Fibroblast of villous mesenchyme (primary cell): ENCODE measurements at places on chromosomes 3 and 15. TPM values are rescaled to one million over a fixed set of nuclear protein-coding genes. Genes with fewer than 3 reads are reported as not detected.

GRCh38 chr3:108416111-108416869 is 94.1 kb downstream of the MYH15 start:
- DNase-seq = no peak

GRCh38 chr3:196458063-196458462 is 25.8 kb upstream of the UBXN7 start:
- no peak for DNase-seq

ADGRG7 gene
- total RNA-seq = not detected in 2 replicates

- peak; percentile 15 for DNase-seq
Measured at GRCh38 chr3:124923833-124924232, 10.7 kb downstream of the MUC13 start.

DUOXA2 gene
- not detected in 2 replicates for total RNA-seq

GRCh38 chr3:187848401-187848800 is 103.1 kb upstream of the BCL6 start:
- no peak for DNase-seq

DNA sequence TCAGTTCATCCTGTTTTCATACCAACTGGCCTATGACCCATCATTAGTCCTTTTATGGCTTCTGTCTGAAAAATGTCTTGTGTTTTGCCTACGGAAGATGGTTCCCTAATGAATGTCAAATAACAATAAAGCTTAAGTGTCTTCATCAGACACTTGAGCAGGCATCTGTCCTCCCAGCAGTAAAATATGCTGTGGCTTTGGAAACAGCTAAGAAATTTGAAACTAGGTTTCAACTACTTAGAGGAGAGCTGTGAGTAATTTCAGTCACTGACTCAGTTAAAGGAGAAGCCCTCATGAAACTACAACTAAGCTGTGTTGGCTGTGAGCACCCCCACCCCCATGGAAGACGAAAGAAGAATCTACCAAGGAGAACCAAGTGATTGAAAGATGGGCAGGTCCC is 409.4 kb upstream of the PPP2R3A start:
- DNase-seq = no peak

GRCh38 chr3:46200790-46201189 is 7.3 kb downstream of the CCR1 start:
- no peak for DNase-seq

DNA sequence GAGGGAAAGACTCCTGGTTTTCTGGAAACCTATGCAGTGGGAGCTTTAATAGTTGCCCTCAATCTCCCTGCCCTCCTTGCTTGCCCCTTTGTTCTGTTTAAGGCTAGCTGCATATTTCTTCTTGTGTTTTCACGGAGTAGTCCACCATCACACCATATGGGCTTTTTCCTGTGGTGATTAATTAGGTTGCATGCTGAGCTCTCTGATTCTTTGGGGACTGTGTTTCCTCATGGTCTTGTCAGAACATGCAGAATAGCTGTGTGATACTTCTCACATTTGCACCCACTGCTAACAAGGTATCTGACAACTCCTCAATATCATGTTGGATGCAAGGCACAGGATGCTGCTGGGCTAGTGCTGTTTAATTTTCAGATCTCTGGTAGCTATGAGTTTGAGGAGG is 139.6 kb downstream of the PTPRG start:
- no peak for DNase-seq

ITIH3 gene
- total RNA-seq = 1.6 and 8.2 TPM in 2 replicates

SLC28A1 gene
- not detected in 2 replicates for total RNA-seq

DNA sequence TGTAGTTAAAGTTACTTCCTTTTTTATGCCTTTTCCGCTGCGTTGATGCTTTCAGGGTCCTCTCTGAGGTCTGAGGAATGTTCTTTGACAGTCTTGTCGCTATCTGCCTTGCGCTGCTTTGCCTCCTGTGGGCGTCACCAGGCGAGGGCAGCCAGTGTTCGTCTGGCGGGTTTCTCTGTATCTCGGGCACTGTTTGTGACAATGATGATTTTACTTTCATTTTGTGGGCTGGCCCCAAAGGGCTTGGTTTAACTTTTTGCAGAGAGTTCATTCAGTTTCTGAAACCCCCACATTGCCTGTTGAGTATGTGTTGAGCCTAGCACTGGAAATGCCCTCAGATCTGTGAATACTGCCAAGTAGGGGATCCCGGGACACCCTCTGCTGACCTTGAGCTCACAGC is 24.6 kb upstream of the SACM1L start:
- DNase-seq = peak; percentile 50

GRCh38 chr3:13513051-13513912 is 33.2 kb downstream of the HDAC11 start:
- DNase-seq = peak; percentile 76

GLDN gene
- 0.32 and 0.43 TPM in 2 replicates for total RNA-seq

DNA sequence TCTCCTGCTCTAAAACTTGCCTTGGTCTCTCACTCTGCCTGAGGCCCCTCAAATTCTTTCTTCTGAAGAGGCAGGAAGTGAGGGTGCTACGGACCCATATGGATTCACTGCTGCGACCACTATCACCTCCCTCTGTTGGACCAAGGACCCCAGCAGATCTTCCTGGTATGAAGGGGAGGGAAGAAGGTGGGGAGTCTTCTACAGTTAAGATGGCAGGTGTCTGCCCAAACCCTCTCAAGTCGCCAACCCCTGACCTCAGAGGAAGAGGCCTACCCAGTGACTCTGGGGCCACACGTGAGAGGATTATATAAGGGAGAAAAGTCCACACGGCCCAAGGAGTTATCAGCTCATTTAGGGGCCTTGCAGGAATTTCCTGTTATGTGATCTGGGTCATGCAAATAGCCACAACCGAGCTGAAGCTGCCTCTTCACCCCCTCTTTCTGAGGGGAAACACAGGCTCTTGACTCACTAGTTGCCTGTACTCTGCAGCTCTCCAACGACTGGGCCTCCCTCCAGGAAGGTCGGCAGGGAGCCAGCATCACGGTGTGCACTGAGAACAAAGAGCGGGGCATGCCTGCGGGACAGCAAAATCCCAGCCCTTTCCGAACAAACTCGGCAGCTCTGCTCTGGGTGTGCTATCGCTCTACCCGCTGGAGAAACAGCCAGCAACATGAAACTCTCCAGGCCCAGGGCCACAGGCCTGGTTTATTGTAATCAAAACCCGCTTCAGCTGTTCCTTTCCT is 116.0 kb downstream of the XXYLT1 start:
- peak; percentile 92 for DNase-seq

- peak; percentile 79 for DNase-seq
Measured at GRCh38 chr3:71127052-71127831, 456.3 kb downstream of the FOXP1 start.

GRCh38 chr15:64490598-64491259 is 30.4 kb downstream of the ZNF609 start:
- DNase-seq = peak; percentile 48

ARF4 gene
- 365 and 531 TPM in 2 replicates for total RNA-seq

NME9 gene
- total RNA-seq = under 0.01 TPM in 1 of 2 replicates, not detected in the other

SMARCC1 gene
- total RNA-seq = 44.9 and 45.1 TPM in 2 replicates

SH2D7 gene
- not detected in 2 replicates for total RNA-seq

- DNase-seq = peak; percentile 78
Measured at GRCh38 chr3:52190294-52191074, 7.5 kb upstream of the ALAS1 start.

DNA sequence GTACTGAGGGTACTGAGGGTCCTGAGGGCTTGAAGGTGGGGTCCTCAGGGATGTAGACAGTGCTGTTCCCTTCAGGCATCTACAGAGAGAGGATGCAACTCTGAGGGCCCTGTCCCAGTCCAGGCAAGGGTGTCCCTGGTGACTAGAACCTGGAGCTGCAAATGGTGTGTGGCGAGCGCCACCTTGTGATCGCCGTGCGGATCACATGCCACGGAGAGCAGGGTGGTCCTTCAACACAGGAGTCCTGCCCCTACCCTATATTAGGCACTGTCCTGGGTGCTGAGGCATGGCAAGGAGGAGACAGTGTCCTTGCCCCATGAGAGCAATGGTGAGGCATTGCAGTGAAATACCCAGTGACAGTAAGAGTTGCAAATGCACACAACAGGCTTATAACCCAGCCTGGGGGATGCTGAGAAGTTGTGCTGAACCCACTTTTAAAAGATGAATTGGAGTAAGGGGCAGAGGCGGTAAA is 23.6 kb downstream of the RHCG start:
- DNase-seq = peak; percentile 54

DNA sequence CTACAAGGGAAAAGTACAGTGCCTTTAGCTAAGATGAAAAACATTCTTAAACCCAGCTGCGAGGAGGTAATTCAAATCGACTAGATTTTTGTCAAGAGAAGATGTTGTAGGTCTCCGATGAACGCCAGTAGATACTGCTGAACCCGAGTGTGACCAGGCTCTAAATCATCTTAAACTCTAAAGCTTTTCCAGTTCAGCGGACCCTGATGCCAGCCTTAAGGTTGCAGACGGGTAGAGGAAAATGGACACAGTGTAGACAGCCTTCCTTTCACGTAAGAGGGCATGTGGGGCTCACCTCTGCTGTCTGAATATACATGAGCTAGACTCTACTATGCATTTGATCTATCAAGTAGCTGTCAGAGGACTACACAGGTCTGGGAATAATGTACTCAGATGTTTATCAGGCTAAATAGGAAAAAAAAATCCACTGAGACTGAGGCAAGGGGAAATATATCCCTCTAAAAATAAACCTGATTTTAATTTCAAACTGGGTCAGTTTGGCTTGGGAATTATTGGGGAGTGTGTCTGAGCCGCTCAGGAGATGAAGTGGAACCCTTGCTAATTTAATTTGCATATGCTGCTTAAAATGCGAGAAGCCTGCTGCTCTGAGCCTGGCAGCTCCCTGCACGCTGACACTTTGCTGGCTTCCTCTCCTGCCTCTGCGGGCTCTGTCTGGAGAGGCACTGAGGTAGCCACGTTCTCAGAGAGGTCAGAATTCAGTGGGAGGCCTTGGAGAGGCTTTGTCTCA is 151.9 kb downstream of the CADPS start:
- DNase-seq = no peak

GRCh38 chr3:85316252-85316651 is 357.5 kb downstream of the CADM2 start:
- no peak for DNase-seq

DNA sequence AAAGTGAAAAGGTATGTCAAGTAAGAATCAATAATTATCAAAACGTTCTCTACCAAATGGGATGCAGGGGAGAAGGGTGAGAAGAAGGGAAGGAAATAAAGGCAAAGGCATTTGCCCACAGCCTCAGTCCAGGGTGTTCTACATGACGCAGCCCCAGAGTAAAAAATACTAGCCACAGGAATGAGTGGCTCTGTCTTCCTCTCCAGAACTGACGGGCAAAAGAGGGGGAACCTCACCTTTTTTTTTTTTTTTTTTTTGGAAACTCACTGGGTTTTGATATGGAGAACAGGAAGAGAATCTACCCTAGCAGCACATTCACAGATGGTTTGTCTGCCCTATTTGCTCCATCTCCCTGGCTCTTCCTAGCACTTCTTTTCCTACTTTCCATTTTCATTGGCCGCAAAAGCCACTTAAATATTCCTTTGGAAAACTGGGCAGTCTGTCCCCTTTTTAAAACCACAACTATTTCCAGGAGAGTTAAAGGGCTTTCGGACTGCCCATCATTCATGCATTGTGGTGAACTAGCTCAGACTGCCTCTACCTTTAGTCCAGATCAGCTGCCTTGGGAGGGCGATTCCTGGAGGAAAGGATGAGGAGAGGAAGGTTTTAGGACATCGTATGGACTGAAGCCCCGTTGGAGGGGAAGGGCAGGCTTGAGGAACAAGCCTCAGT is 28.2 kb downstream of the B3GNT5 start:
- no peak for DNase-seq

ASB14 gene
- not detected in 2 replicates for total RNA-seq

DNA sequence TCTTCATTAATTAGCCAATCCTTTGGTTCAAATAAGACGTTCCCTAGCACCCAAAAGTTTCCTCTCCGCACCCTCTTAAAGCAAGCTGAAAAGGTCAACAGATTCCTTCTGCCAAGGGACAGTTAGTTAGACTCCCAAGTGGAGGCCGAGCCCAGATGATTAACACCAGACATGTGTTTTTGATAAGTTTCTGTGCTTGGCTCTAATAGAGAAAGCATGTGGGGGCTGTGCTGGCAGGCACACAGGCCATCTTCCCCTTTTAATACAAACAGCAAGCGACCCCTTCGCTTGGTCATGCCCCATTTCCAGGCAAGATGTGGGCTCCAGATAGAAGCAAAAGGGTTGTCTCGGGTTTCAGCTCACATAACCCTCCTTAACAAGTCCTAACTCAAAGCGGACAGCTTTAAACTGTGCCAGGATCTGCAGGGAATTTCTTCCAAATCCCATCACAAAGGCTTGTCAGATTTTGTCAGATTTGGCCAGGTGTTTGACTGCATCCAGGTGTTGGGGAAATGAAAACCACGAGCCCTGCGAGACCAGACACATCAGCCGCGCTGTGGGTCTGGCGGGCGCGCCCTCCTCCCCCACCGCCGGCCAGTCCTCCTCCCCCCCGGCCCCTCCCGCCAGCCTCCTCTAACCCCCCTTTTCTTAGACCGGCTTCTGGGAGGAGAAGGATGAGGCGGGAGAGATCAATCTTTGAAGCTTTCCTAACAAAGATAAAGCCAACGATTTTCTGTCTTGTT is 3.3 kb downstream of the HES1 start:
- peak; percentile 97 for DNase-seq

DNA sequence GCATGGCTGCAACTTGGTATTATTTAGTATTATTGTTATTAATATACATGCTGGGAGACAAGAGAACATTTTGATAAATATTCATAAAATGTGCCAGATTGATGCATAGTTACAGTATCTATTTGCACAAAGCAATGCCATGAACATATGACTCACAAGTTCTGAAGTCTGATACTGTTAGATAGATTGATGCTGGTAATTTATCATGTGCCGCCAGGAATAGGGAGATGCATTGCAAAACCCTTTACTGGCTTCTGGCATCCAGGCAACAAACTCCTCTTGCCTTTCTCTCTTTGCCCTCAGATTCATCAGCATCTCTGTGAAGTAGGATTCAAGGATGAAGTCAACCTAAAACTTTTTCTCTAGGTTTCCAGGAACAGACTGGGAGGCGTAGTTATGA is 41.0 kb upstream of the SLC25A26 start:
- no peak for DNase-seq

GRCh38 chr15:41655716-41656115 is 4.5 kb upstream of the MGA start:
- DNase-seq = peak; percentile 42

SCN11A gene
- under 0.01 TPM in 2 replicates for total RNA-seq

- DNase-seq = no peak
Measured at GRCh38 chr15:74174958-74175253, 1.4 kb downstream of the ISLR start.

ACSBG1 gene
- under 0.01 TPM in 1 of 2 replicates, not detected in the other for total RNA-seq

- peak; percentile 13 for DNase-seq
Measured at GRCh38 chr15:87761736-87762509, 494.6 kb downstream of the NTRK3 start.

PGBD4 gene
- total RNA-seq = 1.9 and 2.6 TPM in 2 replicates

DNA sequence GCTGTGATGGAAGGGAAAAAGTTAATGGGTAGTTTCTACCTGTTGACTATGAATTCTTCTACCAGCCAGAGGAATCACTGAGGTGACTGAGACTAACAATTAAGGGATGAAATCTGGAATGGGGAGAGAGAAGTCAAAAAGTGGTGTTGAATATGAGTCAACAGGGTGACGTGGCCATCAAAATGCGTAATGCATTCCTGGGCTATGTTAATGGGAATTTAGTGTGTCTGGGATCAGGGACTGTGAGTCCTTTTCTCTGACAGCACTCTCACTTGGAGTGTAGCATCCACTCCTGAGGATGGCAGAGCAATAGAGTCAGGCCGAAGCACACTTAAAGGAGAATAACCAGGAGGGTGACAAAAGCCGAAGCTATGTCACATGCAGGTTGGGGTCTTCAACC is 60.4 kb downstream of the MESD start:
- DNase-seq = peak; percentile 64

- DNase-seq = no peak
Measured at GRCh38 chr15:38539008-38539343, 25.6 kb downstream of the RASGRP1 start.
